ENCODE measurements at places on chromosomes 11 and 22. TPM values are rescaled to one million over a fixed set of nuclear protein-coding genes. Genes with fewer than 3 reads are reported as not detected.

- DNase-seq: no peak
- peaks cover 22% of the 10 kb centered on the region for H3K4me1 ChIP-seq
- peak overlapping the region; percentile 75 for H3K27ac ChIP-seq
- H3K4me3 ChIP-seq: peak overlapping the region; percentile 19
- H3K36me3 ChIP-seq: no peaks in the 10 kb centered on the region
- H3K27me3 ChIP-seq: no peaks in the 10 kb centered on the region
Observed at GRCh38 chr11:10441652-10442503, 13.2 kb upstream of the AMPD3 start.

- DNase-seq: no peak
- no peaks in the 10 kb centered on the region for H3K36me3 ChIP-seq
- peaks cover 31% of the 10 kb centered on the region for H3K27me3 ChIP-seq
- H3K4me1 ChIP-seq: peaks cover 1% of the 10 kb centered on the region
Observed at GRCh38 chr11:86984701-86985100, 29.5 kb upstream of the FZD4 start.

GRCh38 chr11:17683377-17684161, 35.8 kb upstream of the MYOD1 start:
- H3K4me1 ChIP-seq: no peaks in the 10 kb centered on the region
- H3K36me3 ChIP-seq: no peaks in the 10 kb centered on the region
- H3K27me3 ChIP-seq: peaks cover 51% of the 10 kb centered on the region
- no peak overlapping the region for H3K27ac ChIP-seq

DNA sequence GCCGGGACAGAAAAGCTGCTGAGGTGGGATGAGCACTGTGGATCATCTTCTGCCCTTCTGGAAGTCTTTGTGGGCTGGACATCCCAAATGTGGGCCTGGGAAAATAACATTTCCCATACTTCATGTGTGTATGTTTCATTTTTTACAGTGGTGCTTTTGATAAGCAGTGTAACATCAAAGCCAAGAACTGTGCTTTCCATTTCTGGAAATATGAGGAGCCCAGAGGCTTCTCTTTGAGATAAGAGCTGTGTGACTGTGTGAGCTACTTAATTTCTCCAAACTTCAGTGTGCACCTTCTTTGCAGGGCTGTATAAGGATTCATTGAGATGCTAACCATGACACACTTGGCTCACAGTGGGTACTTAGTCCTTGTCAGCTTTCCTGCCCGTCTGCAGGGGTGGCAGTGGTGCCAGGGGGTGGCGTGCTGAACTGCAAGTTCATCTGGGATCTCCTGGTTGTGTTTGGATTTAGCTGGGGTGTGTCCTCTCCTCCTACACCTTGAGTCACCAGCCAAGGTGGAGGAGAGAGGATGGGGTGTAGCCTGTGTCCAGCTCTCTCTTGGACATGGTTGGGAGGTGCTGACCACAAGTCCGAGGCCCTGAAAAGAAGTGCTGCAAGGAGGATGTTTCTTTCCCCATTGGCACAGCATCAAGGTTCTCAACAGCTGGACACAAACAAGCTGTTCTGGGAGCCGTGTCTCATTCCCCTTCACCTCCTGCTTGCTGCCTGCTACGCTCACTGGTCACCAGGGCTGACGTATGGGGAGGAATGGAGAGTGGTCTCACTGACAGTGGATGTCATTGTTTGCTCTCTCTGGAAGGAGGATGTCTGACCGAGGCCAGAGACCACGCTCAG, 139.4 kb downstream of the TEAD1 start:
- no peak for DNase-seq
- H3K4me3 ChIP-seq: no peak overlapping the region
- peaks cover 68% of the 10 kb centered on the region for H3K27me3 ChIP-seq
- H3K27ac ChIP-seq: no peak overlapping the region
- H3K4me1 ChIP-seq: peaks cover 5% of the 10 kb centered on the region

- no peak for DNase-seq
- peaks cover 3% of the 10 kb centered on the region for H3K4me1 ChIP-seq
- H3K27me3 ChIP-seq: peaks cover 14% of the 10 kb centered on the region
- H3K36me3 ChIP-seq: peaks cover 2% of the 10 kb centered on the region
- no peak overlapping the region for H3K4me3 ChIP-seq
Observed at GRCh38 chr11:123405123-123405592, 24.9 kb upstream of the GRAMD1B start.

DNA sequence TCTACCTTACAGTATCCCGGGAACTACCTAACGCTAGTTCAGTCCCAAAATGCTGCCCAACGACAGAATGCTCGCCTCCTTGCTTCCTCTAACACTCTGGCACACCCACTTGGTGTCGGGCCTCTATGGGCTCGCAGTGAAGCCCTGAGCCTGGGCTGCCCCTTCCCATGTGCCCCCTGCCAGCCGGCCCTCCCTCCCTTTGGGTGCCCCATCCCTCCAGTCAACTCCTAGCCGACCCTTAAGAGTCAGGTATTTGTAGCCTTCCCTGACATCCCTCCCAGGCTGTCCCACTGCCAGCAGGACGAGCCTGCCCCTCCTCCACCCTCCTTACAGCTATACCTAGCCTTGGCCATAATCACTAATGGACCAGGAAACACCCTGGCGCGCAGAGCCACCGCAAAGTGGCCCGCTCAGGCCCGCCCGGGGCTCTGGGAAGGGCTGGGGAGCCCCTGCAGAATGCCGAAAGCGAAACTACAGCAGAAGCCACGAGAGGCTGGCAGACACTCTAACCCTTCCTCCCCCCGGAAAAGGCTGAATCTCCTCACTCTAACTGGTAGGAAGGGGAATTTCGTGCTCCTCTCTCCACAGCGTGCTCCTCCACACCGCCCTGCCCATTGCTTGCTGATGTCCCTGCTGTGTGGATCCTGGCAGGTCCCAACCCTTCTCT, 8.2 kb downstream of the CBX7 start:
- H3K27me3 ChIP-seq: no peaks in the 10 kb centered on the region
- peaks cover 27% of the 10 kb centered on the region for H3K4me1 ChIP-seq
- DNase-seq: peak; percentile 49
- peak overlapping the region; percentile 92 for H3K4me3 ChIP-seq

GRCh38 chr11:64924910-64925284, 408 bp downstream of the PPP2R5B start:
- H3K36me3 ChIP-seq: no peaks in the 10 kb centered on the region
- DNase-seq: no peak
- H3K27me3 ChIP-seq: no peaks in the 10 kb centered on the region
- H3K4me3 ChIP-seq: peak overlapping the region; percentile 97
- H3K4me1 ChIP-seq: peaks cover 15% of the 10 kb centered on the region

- H3K27me3 ChIP-seq: no peaks in the 10 kb centered on the region
- H3K27ac ChIP-seq: no peak overlapping the region
- H3K4me1 ChIP-seq: no peaks in the 10 kb centered on the region
- no peak for DNase-seq
Observed at GRCh38 chr11:24521601-24522000, 24.7 kb downstream of the LUZP2 start.

GRCh38 chr11:6233984-6234386, 451 bp downstream of the FHIP1B start:
- H3K27ac ChIP-seq: no peak overlapping the region
- DNase-seq: no peak
- H3K4me1 ChIP-seq: peaks cover 44% of the 10 kb centered on the region
- no peaks in the 10 kb centered on the region for H3K27me3 ChIP-seq

DNA sequence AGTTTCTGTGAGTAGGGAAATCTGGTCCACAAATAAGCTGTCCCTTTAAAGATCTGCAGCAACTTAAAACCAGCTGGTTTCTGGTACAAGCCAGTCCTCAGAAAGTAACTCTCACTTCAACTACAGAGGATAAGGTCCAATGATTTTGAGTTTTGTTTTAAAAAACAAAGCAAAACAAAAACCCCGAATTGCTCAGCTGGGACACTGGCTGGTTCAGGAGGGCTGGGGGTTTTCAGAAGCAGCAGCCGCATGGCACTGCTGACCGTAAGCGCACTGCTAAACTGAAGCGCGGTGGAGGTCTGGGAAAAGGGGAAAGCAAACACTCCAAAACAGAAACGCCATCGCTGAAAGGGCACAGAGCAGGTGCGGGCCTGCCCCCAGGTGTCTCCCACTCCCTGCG, 59.7 kb downstream of the MICAL3 start:
- DNase-seq: no peak
- no peaks in the 10 kb centered on the region for H3K27me3 ChIP-seq
- no peak overlapping the region for H3K27ac ChIP-seq
- H3K4me1 ChIP-seq: peaks cover 26% of the 10 kb centered on the region

GRCh38 chr11:88315981-88316441, 21.5 kb downstream of the CTSC start:
- no peaks in the 10 kb centered on the region for H3K27me3 ChIP-seq
- no peak overlapping the region for H3K4me3 ChIP-seq
- H3K27ac ChIP-seq: peak overlapping the region; percentile 21
- peaks cover 14% of the 10 kb centered on the region for H3K4me1 ChIP-seq
- peaks cover 9% of the 10 kb centered on the region for H3K36me3 ChIP-seq

- DNase-seq: no peak
- H3K27ac ChIP-seq: no peak overlapping the region
- no peak overlapping the region for H3K4me3 ChIP-seq
- peaks cover 31% of the 10 kb centered on the region for H3K27me3 ChIP-seq
- H3K4me1 ChIP-seq: peaks cover 5% of the 10 kb centered on the region
Observed at GRCh38 chr22:36797374-36797773, 19.5 kb downstream of the PVALB start.

- peaks cover 7% of the 10 kb centered on the region for H3K4me1 ChIP-seq
- no peak overlapping the region for H3K4me3 ChIP-seq
- no peaks in the 10 kb centered on the region for H3K36me3 ChIP-seq
- peak overlapping the region; percentile 62 for H3K27ac ChIP-seq
Observed at GRCh38 chr11:71425860-71426259, 22.3 kb downstream of the DHCR7 start.

DNA sequence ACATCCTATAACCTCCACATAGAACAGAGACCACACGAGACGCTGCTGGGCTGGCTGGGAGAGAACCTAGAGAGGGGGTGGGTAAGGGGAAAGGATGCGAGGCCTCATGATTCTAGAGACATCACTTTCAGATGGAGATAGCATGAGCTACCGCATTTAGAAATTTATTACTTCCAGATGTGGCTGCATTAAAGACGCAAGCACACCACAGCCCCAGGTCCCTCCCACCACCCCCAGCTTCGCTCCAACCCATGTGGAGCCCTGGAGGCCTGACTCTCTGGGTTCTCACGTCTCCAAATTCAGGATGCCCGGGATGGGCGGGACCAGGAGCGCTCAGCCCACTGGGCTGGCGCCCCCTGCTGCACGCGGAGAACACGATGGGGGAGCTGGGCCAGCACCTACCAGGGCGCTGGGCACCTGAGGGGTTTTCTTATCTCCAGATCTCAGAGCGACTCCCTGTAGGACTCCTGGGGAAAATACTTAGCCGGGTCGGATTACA, 13.6 kb downstream of the MRPL21 start:
- DNase-seq: no peak
- H3K27ac ChIP-seq: no peak overlapping the region
- no peak overlapping the region for H3K4me3 ChIP-seq
- no peaks in the 10 kb centered on the region for H3K4me1 ChIP-seq

GRCh38 chr11:32659672-32660071, 76.0 kb downstream of the EIF3M start:
- no peak overlapping the region for H3K27ac ChIP-seq
- peaks cover 28% of the 10 kb centered on the region for H3K27me3 ChIP-seq
- H3K4me1 ChIP-seq: no peaks in the 10 kb centered on the region
- no peaks in the 10 kb centered on the region for H3K36me3 ChIP-seq

DNA sequence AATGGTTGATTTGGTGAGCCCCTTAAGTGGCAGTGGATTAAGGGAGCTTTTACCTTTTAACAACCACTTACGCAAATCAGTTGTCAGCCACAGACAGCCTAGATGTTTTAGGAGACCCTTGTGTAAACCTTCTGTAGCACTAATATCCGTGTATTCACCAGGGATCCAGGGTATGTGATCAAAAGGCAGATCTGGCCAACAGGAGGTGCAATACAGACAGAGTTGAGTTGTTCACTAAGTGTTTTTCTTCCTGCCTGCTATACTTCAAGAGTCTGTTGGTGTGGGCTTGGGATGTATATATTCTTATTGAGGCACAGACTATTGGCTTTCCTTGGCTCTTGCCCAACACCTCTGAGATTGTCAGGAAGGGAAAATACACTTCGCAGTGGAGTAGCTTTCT, 175.1 kb downstream of the FAT3 start:
- peaks cover 2% of the 10 kb centered on the region for H3K36me3 ChIP-seq
- no peak for DNase-seq
- no peaks in the 10 kb centered on the region for H3K27me3 ChIP-seq
- H3K27ac ChIP-seq: no peak overlapping the region

OR8D4 gene
- total RNA-seq: not detected

CD6 gene
- total RNA-seq: 568 TPM

SEPTIN3 gene
- 0.42 TPM for total RNA-seq

OR10D3 gene
- not detected for total RNA-seq

LDHAL6A gene
- not detected for total RNA-seq

KDM4D gene
- total RNA-seq: 0.23 TPM

MRPL21 gene
- total RNA-seq: 37.2 TPM

STX5 gene
- total RNA-seq: 103 TPM

SLC25A22 gene
- 20.3 TPM for total RNA-seq

Measured in T-helper 17 cell (primary cell).